ENCODE measurements at places on chromosomes 6 and 20. TPM values are rescaled to one million over a fixed set of nuclear protein-coding genes. Genes with fewer than 3 reads are reported as not detected.

NT5E gene
- total RNA-seq, result 15.3 TPM

IP6K3 gene
- 4.6 TPM for total RNA-seq

CPXM1 gene
- total RNA-seq, result 1.3 TPM

GSTA2 gene
- not detected for total RNA-seq

LGSN gene
- total RNA-seq, result 0.38 TPM

GRCh38 chr6:91278416-91278815 is 691.5 kb upstream of the MAP3K7 start:
- no peaks in the 10 kb centered on the region for H3K27me3 ChIP-seq
- no peak overlapping the region for H3K27ac ChIP-seq
- H3K4me3 ChIP-seq, result no peak overlapping the region
- H3K4me1 ChIP-seq, result no peaks in the 10 kb centered on the region
- no peaks in the 10 kb centered on the region for H3K36me3 ChIP-seq

DNA sequence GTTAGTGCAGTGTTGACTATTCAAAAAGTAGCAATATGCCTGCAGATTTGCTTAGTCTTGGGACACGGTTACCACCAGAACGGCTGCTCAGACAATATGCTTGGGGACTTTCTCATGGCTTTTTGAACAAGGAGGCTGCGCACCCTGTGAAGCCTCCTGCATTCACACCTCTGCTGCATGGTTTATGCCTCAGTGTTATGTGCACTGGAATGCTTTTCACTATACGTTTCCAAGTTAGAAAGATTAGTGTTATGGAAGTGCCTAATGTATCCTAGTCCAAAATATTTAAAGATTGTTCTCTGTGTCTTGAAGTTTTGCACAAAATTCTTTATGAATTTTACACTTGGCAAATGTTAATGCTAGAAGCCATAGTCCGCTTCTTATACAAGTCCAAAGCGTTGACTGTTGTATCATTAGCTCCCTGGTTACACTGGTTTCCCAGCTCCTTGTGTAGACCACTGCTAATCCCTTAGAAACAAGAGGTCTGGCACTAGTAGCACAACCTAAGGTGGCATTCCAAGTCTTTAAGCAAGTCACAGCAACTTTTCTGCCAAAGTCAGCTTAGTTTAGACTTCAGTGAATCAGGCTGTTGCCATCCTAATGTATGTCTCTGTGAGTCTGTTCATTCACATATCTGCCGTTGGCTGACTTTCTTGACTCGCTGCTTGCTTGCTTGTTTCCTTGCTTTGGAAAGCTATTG is 26.3 kb upstream of the SLC22A1 start:
- H3K27me3 ChIP-seq, result no peaks in the 10 kb centered on the region
- no peak overlapping the region for H3K4me3 ChIP-seq
- peaks cover 91% of the 10 kb centered on the region for H3K36me3 ChIP-seq
- DNase-seq, result no peak

GRCh38 chr6:12345694-12346058 is 55.5 kb downstream of the EDN1 start:
- no peak overlapping the region for H3K4me3 ChIP-seq
- peaks cover 4% of the 10 kb centered on the region for H3K4me1 ChIP-seq
- no peak overlapping the region for H3K27ac ChIP-seq
- H3K27me3 ChIP-seq, result no peaks in the 10 kb centered on the region
- no peaks in the 10 kb centered on the region for H3K36me3 ChIP-seq

DNA sequence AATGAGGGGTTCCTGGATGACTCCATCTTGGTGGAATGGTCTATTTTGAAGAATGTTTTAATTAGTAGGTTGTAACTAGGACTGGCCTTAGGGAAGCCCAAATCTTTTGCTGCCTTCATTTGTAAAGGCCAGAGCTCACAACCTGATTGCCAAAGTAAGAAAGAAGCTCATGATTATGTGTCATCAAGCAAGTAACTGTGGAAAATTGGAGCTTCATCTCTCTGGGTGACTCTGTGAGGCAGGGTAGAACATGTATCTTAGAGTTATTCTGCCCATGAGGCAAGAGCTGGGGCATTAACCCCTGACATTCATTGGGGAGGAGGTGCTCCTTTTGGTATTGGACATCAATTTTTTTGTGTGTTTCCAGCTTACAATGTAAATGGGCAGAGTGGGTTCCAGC is 273.9 kb upstream of the JAG1 start:
- no peak for DNase-seq
- H3K36me3 ChIP-seq, result no peaks in the 10 kb centered on the region
- no peaks in the 10 kb centered on the region for H3K27me3 ChIP-seq

GRCh38 chr6:12544821-12545565 is 171.6 kb upstream of the PHACTR1 start:
- H3K27ac ChIP-seq, result no peak overlapping the region
- H3K27me3 ChIP-seq, result no peaks in the 10 kb centered on the region
- no peak overlapping the region for H3K4me3 ChIP-seq
- H3K4me1 ChIP-seq, result no peaks in the 10 kb centered on the region
- H3K36me3 ChIP-seq, result no peaks in the 10 kb centered on the region
- no peak for DNase-seq

- H3K4me3 ChIP-seq, result no peak overlapping the region
- no peak overlapping the region for H3K27ac ChIP-seq
- no peaks in the 10 kb centered on the region for H3K27me3 ChIP-seq
- H3K36me3 ChIP-seq, result no peaks in the 10 kb centered on the region
- no peak for DNase-seq
- H3K4me1 ChIP-seq, result no peaks in the 10 kb centered on the region
Observed at GRCh38 chr6:142960098-142960497, 15.1 kb upstream of the HIVEP2 start.

DNA sequence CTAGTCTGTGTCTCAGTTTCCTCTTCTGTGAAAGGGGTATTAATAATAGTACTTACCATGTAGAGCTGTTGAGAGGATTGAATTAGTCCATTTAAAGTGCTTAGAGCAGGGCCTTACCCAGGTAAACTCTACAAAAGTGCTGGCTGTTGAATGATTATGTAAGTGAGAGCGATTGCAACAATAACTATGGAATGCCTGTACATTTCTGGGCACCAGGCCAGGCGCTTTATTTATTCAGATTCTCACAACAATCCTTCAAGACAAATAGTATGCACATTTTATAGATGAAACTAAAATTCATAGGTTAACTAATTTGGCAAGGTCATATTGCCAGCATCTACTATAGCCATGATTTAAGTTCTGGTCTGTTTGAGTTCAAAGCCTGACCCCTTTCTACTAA is 78.3 kb upstream of the MMS22L start:
- no peaks in the 10 kb centered on the region for H3K36me3 ChIP-seq
- no peak for DNase-seq
- H3K27me3 ChIP-seq, result no peaks in the 10 kb centered on the region
- no peak overlapping the region for H3K4me3 ChIP-seq
- H3K27ac ChIP-seq, result no peak overlapping the region

- H3K36me3 ChIP-seq, result peaks cover 71% of the 10 kb centered on the region
- no peak overlapping the region for H3K4me3 ChIP-seq
- DNase-seq, result no peak
- no peaks in the 10 kb centered on the region for H3K27me3 ChIP-seq
Observed at GRCh38 chr20:41091927-41092326, 45.4 kb upstream of the PLCG1 start.

GRCh38 chr6:42269553-42269952 is 51.9 kb upstream of the MRPS10 start:
- no peak for DNase-seq
- no peaks in the 10 kb centered on the region for H3K36me3 ChIP-seq
- no peak overlapping the region for H3K27ac ChIP-seq
- no peaks in the 10 kb centered on the region for H3K4me1 ChIP-seq
- H3K27me3 ChIP-seq, result no peaks in the 10 kb centered on the region
- no peak overlapping the region for H3K4me3 ChIP-seq

DNA sequence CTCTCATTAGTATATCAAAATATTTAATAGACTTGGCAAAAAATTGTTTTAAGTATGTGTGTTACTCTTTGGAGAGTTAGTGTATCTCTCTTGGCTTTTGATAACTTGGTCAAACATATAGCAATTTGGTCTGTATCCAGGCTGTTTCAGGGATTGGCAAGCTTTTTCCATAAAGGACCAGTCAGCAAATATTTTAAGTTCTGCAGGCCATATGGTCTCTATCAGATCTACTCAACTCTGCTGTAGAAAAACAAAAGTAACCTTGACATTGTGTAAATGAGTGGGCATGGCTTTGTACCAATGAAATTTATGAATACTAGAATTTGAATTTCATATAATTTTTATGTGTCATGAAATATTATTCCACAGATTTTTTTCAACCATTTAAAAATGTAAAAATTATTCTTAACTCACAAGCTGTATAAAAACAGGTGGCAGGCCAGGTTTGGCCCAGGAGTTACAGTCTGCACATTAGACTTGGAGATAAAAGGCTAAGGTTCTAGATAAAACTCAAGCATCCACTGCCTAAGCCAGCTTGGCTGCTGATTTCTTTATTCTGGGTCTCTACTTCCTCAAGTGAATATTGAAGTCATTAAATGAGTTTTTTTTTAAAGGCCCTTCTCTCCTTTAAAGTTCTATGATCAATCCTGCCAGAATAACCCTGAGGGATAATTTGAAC is 13.7 kb downstream of the GSTA4 start:
- H3K27ac ChIP-seq, result no peak overlapping the region
- no peaks in the 10 kb centered on the region for H3K4me1 ChIP-seq
- H3K27me3 ChIP-seq, result no peaks in the 10 kb centered on the region
- no peak overlapping the region for H3K4me3 ChIP-seq

- no peaks in the 10 kb centered on the region for H3K36me3 ChIP-seq
- peak; percentile 43 for DNase-seq
- H3K27me3 ChIP-seq, result no peaks in the 10 kb centered on the region
- H3K4me3 ChIP-seq, result no peak overlapping the region
- no peak overlapping the region for H3K27ac ChIP-seq
Observed at GRCh38 chr20:61932199-61932592, 133.5 kb downstream of the TAF4 start.

- H3K36me3 ChIP-seq, result peaks cover 33% of the 10 kb centered on the region
- H3K4me1 ChIP-seq, result no peaks in the 10 kb centered on the region
- no peak overlapping the region for H3K4me3 ChIP-seq
- no peak overlapping the region for H3K27ac ChIP-seq
- no peaks in the 10 kb centered on the region for H3K27me3 ChIP-seq
Observed at GRCh38 chr6:167877994-167878779, 51.5 kb downstream of the AFDN start.

- H3K4me1 ChIP-seq, result peaks cover 17% of the 10 kb centered on the region
- DNase-seq, result no peak
- no peaks in the 10 kb centered on the region for H3K36me3 ChIP-seq
- H3K27ac ChIP-seq, result no peak overlapping the region
- no peak overlapping the region for H3K4me3 ChIP-seq
Observed at GRCh38 chr20:3678856-3679720, 2.7 kb downstream of the ADAM33 start.

DNA sequence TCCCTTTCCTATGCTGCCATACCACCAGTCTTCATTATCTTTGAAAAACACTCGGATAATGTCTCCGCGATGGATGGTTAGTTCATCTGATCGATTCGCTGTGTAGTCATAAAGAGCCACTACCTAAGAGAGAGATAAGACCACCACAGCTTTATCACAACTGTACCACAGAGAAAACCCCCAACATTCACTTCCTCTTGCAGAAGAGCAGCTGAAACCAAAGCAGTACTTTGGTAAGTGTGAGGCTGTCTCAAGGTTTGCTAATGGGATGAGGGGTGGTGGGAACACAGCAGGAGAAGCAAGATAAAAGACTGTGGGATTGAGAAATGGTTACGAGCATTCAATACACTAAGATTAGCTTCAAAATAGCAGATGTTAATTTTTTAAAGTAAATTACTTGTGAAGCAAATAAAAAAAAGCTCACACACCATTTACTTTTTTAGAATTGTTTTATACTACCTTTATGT is 142.1 kb downstream of the MYB start:
- H3K36me3 ChIP-seq, result no peaks in the 10 kb centered on the region
- no peak overlapping the region for H3K27ac ChIP-seq
- no peaks in the 10 kb centered on the region for H3K27me3 ChIP-seq
- no peak overlapping the region for H3K4me3 ChIP-seq

DNA sequence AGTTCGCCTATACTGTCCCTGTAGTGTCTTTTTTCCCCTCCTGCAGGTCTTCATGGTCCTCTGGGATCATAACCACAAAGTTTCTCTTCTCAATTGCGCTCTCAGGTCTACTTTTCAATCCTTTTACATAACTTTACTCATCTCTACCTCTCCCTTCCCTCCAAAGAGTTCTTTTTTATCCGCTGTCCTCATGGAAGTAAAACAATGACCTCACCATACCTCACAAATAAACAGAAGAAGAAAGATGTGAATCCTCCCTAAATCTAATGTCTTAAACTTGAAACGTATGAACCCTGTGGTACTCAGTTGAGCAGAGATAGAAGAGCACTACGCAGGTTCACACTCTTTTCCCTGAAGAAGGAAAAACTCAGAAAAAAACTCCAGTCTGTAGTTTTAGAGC is 12.1 kb upstream of the HLA-DQA1 start:
- H3K27me3 ChIP-seq, result no peaks in the 10 kb centered on the region
- DNase-seq, result no peak
- no peaks in the 10 kb centered on the region for H3K4me1 ChIP-seq
- no peak overlapping the region for H3K27ac ChIP-seq
- H3K36me3 ChIP-seq, result no peaks in the 10 kb centered on the region
- no peak overlapping the region for H3K4me3 ChIP-seq

DNA sequence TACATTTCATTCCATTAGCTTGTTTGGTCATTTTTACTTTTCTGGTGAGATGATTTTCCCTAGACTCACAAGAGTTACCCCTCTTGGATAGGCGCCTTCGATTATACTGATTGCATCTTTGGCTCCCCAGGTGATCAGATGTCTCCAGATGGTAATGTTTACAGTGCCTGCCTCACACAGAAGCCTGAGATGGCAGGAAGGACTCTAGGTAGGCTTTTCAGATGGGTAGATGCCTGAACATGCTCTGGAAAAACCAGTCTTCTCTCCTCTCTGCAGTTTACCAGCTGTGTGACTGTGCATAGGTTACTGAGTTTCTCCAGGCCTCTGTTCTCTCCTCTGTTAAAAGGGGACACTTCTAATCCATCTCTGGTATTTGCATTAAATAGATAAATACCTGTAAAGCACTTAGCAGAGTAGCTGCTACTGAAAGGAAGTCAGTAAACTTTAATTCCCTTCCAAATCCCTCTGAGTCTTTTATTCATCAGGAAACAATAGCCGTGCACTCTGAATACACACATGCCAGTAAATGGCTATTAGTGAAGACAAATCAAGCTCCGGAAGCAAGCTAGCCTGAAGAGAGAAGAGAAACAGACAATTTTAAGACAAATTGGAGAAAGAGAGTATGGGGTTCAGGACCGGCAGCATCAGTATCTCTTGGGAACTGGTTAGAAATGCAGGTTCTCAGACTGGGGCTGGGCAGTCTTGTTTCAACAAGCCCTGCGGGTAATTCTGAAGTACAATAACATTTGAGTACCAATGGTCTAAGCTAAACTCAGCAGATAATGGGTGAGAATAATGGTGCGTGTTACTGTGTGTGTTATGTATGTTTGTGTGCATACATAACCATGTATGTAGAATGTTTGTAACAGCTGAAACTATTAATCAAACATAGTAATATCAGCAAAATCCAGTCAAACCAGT is 139.4 kb downstream of the UST start:
- H3K4me3 ChIP-seq, result no peak overlapping the region
- no peak overlapping the region for H3K27ac ChIP-seq
- H3K36me3 ChIP-seq, result no peaks in the 10 kb centered on the region
- no peak for DNase-seq
- no peaks in the 10 kb centered on the region for H3K27me3 ChIP-seq

DNA sequence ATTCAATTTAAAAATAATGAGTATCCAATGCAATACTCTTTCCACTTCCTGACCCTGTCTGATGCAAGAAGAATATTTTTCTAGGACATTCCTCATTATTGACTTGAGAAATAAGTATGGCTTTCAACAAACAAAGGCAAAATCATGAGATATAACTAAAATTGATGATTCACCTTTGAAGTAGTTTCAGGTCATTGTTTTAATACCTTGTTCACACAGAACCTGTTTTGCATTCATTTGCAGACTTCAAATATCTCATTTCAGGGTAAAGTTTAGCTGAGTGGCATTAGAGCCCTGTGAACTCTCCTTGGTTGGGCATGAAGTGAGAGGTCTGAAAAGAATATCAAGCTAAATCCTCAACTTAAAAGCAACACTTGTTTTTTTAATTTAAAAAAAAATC is 309.2 kb downstream of the NRN1 start:
- no peak overlapping the region for H3K4me3 ChIP-seq
- H3K4me1 ChIP-seq, result no peaks in the 10 kb centered on the region
- no peak overlapping the region for H3K27ac ChIP-seq
